Breast epithelium (tissue), 4 donors: ENCODE measurements at places on chromosomes 5 and 9. TPM values are rescaled to one million over a fixed set of nuclear protein-coding genes. Genes with fewer than 3 reads are reported as not detected.

DNA sequence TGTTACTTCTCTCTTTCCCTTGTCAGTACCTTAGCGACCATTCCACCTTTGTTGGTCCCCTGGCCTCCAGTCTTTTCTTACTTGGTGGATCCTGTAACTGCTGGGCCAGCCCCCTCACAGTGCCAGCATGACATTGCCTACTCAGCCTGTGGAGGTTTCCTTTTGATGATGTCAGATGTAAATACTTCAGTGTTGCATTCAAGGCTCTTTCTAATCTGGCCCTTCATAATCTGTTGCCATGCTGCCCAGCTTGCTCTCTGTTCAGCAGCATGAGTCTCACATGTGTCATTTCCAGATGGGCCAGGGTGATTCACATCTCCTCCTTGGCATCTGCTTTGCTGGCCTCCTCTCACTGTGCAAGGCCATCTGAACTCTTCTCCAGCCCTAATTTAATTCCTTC, 57.1 kb downstream of the MAST4 start:
- DNase-seq, result no peak

- no peak for DNase-seq
These were observed 22.0 kb downstream of the HSD17B3 start for GRCh38 chr9:96279932-96280331.

The AFAP1L1 gene
- total RNA-seq, result 13.3 TPM

GRCh38 chr5:98341038-98342032, 432.1 kb upstream of the RGMB start:
- no peak for DNase-seq

The FAM153A gene
- total RNA-seq, result 0.98 TPM

DNA sequence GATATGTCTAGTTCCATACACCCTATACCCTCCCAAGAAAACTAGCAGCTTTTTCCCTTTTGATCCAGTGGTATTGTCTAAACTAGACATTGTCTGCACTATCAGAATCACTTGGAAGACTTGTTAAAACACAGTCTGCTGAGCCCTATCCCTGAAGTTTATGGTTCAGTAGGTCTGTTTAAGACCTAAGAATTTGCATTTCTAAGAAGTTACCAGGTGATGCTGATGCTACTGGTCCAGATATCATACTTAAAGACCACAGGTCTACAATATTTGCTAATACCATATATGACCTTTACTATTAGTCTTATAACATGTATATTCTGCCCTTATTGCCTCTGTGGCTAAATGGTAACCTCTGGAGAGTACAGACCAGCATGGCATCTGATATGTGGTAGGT, 23.3 kb downstream of the SKIC3 start:
- no peak for DNase-seq

GRCh38 chr5:16794269-16794913, 141.7 kb downstream of the MYO10 start:
- no peak for DNase-seq

DNA sequence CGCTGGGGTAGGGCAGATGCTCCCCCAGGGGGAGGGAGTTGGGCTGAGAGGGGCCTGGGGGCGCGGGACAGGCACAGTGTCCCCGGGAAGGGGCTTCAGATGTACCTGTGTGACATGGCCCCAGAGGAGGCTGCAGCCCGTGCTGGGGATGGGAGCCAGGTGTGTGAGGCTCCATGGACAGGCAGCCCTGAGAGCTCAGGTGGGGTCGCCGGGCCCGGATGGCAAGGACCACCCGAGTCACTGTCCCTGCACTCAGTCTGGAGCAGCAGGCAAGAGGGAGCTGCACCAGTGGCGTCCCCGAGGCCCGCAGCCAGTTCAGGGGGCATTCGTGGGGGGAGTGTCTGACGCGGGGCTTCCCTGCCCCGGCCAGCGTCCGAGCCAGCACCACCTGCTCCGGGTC, 18.9 kb downstream of the CCDC187 start:
- no peak for DNase-seq
